ENCODE measurements at places on chromosomes 2 and 18.

DNA sequence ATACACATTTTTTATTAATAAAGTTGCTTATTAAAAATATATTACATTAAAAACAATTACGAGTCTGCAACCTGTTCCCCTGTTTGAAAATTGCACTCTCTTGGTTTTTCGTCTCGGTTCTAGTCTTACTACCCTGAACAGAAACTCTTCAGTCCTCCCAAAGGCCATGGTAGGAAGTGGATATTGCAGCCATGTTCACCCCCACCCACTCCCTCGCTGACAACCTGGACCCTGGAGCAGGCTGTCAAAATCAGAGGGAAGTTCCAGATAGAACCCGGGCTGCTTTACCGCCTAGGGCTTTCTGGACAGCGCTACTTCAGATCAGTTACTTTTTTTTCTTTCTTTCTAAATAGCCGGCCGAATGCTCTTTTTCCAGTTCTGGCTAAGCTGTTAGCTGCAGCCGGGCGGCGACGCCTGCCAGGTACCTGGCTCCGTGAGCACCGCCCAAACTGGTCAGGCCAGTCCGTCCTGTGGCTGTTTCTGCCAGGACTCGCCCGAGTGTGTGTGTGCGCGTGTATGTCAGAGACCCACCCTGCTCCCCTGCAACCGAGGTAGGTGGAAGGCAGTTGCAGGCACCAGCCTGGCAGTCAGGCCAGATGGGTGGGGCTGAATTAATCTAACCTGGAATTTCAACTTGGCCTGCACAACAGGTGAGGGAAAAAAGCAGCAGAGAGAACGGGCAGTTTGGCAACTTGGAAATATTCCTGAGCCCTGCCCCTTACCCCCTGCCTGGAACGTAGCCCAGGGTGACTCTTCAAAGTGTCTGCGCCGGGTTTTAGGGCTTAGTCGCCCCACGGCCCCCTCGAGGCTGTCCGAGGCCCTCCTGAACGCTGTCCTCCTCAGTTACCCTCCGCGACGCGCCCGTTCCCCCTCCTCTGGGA, 1.1 kb upstream of the TET3 start:
- DNase-seq, result peak; percentile 45

DNA sequence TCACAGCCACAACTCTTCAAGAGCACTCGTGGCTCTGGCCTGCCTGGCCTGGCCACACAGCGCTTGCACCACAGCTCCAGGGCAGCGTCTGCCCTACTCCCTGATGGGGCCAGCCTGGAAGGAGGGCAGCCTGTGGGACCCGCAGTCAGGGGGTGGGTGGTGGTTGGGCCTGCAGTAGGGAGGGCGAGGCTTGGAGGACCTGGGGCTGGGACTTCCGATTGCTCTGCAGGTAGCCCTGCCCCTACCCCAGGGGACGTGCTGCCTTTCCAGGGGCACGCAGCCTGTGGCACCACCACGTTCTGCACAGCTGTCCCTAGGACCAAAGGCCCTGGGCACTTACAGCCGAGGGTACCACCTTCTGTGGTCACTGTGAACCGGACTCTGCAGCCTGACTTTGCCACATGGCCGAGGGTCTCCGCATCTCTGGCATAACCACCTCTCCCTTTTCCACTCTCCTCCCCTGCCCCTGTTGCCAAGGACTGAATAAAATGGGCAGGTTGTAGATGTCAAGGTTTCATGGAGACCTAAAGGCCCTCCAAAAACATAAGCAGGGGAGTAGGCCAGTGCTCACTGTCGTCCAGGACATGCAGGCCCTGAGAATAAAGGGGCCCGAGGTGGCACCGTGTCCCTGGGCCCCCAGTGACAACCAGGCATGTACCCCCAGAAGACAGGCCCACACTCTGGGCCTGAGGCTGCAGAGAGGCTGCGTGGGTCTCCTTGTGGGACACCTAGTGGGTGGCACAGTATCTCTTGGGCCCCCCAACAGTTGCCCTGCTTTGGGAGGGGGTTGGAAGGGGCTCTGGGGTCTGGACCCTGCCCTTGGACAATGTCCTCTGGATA, 87.3 kb downstream of the INHBB start:
- no peak for DNase-seq

- no peak for DNase-seq
These were observed 59.9 kb downstream of the TNP1 start for GRCh38 chr2:216799873-216800431.

DNA sequence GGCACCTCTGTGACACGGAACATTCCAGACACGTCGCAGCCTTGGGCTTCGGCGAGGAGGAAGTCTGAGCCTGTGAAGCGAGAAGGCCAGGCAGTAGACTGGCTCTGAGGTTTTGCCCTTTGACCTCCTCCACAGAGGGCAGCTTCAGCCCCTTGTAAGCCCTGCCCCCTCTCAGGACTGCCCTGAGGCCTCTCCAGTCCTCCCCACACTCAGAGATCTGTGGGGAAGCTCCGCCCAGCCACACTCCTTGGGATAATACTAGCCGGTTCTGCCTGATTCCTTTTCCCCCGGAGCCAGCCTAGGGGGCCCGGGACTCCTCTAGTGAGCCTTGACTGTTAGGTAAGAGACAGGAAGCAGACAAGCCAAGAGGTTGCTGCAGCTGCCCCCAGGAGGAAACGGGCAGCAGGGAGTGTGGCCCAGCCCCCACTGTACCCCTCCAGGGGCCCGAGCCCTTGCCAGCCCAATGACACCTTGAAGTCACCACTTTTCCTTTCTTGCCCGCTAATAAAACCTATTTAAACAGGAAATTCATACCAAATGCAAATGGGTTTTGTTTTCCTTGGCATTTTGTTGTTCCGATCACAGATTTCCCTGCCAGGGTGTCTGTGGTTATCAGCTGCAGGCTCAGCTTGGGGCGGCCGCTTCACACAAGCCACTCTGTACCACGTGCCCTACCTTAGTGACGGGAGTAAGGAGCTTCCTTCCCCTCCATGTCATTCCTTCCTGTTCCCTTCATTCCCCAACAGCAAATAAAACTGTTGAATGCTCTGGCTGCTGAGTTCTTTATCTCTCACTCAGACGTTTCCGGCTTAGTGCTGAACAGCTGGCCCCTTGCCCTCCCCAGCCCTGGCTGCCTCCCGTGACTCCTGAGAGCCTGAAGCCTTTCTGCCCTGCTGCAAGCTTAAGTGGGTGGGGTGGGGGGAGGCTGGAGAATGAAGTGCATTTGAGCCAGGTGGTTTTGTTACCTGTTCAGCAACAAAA, 124.7 kb downstream of the CABLES1 start:
- DNase-seq, result peak; percentile 60

GRCh38 chr2:44833171-44834069, 108.1 kb upstream of the SIX3 start:
- DNase-seq, result no peak

DNA sequence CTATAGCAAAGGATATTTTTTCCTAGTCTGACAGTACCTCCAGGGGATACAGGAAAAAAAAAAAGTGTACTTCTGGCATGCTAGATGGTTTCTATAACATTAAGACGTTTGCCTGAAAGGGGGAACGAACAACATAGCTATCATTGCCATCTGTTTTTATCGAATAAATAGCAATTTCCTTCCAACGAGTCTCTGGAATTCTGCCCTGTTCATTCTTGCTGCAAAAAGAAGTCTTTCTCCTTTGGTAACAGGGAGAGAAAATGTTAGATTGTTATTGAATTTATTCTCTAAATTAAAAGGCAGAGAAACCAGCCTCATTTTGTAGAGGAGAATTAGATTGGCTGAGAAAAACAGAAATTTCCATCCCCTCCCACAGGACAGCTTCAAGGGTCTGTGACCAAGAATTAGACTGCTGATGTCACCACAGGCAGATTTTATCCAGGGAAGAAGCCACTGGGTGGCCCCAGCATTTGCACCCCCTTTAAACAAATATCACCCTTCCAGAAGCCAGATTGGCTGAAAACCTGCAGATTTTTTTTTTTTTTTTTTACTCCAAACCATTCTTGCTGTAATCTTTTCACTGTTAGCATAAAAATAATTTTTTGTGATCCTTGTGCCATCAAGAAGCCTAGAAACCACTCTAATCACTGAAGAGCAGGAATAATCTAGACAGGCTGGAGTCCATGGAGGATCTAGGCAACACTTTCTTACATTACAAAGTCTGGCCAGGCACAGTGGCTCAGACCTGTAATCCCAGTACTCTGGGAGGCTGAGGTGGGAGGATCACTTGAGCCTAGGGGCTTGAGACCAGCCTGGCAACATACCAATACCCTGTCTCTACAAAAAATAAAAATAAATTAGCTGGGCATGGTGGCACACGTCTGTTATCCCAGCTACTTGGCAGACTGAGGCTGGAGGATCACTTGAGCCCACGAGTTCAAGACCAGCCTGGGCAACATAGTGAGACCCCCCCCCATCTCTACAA, 12.0 kb downstream of the WDFY1 start:
- no peak for DNase-seq

GRCh38 chr18:74702950-74703349, 105.3 kb downstream of the ZNF407 start:
- DNase-seq, result no peak

- no peak for DNase-seq
These were observed 130.6 kb downstream of the NXPH2 start for GRCh38 chr2:138649571-138649970.
